Stimulated activated CD8-positive, alpha-beta memory T cell treated with anti-CD3 and anti-CD28 coated beads, Interleukin-7, amount 100 ng/mL, for 4 hours (primary cell): ENCODE measurements at places on chromosomes 16 and 17.
A peak's percentile ranks its signal among the peaks of the same experiment; 100 is the strongest.

DNA sequence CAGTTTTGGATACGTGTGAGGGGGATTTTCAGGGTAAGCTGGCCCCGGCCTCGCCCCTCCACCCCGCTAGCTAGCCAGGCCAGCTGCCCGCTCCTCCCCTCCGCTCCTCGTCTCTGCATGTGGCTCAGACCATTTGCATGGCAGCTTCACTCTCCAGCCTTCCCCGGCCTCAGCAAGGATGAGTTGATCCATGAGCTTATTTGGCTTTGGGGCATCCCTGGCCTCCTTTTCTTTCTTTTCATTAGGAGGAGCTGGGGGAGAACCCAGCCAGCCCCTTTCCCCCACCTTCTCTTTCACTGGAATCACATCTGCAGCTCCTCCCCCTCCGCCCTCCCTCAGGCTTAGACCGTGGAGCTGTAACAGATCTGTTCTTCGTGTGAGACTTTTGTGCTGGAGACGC, 30.7 kb downstream of the ELAC2 start:
- no peak for DNase-seq

DNA sequence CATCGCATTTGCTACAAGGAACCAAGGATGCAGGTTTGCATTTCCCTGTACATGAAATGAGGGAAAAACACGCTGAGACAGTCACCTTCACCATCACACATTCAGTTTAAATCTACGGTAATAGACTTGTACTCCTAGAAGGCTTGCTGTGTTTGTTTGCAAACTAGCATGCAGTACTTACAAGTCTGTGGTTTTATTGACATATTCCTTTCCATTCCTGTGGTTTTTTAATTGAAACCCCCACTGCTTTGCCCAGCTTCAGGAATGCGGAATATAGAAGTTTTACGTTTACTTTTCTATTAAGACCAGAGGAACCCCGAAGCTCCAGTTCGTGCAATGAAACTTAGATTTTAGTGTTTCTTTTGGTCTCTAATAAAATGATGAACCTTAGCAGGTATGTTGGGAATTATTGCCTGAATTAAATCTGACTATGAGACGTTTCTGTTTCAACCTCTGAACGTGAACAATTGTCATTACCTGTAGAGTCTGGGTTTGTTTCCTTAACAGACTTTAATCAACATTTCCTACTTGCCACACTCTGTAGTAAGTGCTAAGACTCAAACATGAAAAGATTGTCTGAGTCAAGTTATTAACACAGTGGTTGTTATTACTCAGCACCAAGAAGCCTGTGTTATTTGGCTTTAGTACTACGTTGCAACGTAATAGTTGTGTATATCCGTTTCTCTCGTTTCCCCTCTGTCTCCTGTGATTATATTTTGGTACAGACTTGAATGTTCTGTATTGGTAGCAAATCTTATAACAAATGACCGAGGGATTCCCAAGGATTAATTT, 793.3 kb upstream of the GOT2 start:
- no peak for DNase-seq

- no peak for DNase-seq
These were observed at the start of gene PRSS53 for GRCh38 chr16:31088459-31089183. Gene PRSS53, minus strand, starts transcription at chr16:31088943. Its CDS starts 134 bp downstream, at chr16:31088809.

- DNase-seq: no peak
These were observed 58.2 kb downstream of the RMI2 start for GRCh38 chr16:11403534-11403795.

DNA sequence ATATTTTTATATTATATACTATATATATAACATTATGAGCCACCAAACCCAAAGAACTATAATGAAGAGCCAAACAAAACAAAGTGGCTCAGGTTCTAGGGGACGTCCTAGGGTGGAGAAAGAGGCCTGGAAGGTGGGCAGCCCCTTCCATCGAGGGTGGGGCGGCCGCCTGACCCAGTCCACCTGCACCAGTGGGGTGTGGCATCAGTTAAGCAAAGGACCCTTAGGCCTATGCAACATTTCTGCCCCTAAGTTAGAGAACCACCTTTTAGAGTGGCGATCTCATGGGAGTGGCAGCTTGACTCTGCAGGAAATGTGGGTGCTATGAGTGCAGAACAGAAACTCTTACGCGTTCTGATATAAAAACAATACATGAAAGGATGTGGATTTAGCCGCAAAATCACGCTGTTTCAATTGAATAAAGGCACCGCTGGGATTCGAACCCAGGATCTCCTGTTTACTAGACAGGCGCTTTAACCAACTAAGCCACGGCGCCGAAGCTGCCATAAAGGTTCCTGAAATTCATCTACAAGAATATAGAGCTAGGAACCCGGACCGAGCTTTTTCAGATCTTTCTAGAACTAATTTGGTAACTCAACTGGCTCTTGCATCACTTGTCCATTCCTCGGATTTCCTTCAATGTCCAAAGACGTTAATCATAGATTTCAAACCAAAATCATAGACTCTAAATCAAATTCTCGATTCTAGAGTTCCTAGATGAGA, 15.6 kb upstream of the AURKB start:
- DNase-seq: peak; percentile 26

- DNase-seq: no peak
These were observed 52.0 kb upstream of the SDK2 start for GRCh38 chr17:73696251-73696650.

DNA sequence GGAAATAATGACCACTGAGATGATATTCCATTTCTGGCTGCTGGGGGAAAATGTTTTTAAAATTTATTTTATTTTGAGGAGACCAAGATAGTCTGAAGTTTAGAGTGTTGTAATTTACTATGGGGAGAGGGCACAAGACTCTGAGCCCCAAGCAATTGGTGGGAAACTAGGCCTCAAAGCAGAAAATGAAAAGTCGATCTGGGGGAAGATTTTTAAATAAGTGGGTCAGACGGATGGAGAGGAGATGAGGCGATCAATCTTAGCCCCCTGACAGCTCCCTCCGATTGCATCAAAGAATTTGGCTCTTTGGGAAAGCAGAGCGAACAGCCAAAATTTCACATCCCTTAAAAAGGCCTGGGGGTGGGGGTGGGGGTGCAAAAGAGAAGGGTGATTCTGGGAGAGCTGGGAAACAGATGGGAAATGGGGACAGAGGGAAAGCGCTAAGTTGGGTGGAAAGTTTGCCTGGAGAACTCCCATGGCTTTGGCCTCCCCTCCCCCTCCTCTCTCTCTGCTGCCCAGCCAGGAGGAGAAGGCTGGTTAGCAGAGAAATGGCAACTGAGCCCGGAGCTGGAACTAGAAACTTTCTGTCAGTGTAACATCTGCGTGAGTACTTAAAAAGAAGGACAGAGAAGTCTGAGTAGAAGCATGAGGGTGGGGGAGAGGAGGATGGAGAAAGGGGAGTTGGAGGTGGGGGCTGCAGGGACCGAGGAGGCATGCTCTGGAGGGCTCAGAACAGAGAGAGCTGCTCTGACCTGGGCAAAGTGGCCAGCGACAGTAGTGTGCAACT, 1.4 kb upstream of the HOXB2 start:
- DNase-seq: no peak

DNA sequence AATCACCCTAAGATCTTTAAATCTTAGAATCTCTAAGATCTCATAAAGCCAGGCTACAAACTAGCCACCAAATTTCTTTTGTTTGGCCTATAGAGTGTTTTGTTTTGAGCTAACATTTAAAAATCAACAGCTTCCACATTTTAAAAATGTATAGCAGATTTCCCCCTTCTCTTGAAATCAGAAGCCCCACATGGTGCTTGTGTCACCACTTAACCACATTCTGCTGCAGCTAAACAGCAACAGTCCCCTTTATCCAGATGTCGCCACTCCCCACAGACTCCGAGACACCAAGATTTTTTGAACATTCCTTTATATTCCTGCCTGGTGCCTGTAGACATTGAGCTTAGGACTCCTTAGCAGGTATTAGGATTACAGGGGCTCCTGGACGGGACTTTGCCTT, 16.0 kb downstream of the GUCY2D start:
- DNase-seq: no peak

GRCh38 chr17:48011405-48012150, 26.0 kb downstream of the COPZ2 start:
- no peak for DNase-seq

DNA sequence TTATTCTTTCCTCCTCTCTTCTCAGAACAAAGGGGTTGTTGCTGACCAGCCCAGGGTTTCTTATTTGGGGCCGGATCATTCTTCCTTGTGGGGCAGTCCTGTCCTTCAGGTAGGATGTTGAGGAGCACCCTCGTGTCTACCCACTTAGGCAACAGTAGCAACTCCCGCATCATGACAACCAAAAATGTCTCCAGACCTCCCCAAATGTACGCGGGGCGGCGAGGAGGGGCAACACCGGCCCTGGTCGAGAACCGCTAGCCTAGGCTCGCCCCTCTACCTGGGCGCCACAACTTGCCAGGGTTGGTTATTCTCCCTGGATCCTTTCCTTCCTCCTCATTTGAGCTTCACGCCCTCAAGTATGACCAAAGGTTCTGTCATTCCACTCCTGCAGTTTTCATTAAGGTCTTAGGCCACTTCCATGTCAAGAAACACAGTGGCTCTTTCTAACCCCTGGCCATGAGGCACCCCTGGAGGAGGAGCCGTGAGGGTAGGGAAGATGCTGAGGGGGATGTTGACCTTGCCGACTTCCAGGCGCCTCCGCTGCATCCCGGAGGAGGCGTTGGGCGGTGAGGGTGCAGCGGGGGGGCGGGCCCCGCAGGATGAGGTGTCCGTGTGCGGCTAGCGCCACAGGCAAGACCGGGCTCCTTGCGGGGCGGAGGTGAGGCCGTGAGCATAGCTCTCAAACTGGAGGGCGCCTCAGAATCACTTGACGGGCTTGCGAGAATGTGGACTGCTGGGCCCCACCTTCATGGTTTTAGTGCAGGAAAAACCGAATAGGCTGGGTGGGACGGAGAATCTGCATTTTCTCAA, 712 bp upstream of the SPECC1 start:
- no peak for DNase-seq
